D341Med (cell line): ENCODE measurements at places on chromosomes 7 and 10.

DNA sequence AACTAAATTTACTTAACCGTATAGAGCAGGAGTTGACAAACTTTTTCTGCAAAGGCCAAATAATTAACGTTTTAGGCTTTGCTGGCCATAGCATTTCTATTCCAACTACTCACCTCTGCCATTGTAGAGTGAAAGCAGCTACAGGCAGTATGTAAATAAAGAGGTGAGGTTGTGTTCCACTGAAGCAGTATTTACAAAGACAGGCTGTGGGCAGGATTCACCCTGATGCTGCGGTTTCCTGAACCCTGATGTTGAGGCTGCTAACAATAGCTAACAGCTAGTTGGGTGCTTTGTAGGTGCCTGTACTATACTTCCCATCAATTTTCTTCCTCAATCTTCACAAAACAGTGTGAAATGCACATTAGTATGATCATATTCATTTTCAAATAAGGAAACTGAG, 47.0 kb upstream of the LAMB1 start:
- DNase-seq = no peak

- DNase-seq = no peak
Measured at GRCh38 chr7:30238721-30239441, 45.5 kb upstream of the ZNRF2 start.

DNA sequence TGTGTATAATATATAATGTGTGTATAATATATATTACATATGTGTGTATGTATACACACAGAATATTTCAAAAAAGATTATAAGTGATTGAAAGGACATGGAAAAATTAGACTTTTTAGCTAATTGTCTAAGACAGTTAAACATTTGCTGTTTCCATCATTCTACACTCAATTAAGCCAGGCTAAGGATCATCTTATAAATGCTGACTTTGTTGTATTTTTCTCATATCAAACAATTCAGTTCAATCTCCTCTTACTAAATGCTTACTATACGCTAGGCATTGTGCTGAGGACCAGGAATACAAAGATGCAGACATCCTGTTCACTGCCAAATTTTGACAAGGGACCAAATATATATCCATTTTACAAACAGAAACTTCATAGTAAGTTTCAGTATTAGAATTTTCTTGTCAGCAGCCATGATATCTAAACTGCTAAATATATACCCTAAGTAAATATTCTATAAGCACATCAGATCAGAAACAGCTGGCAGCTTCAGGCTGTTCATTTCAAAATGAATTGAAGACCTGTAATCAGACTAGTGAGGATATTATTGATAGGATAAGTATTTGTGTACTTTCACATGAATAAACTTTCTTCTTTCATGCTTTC, 10.3 kb upstream of the LRRN3 start:
- no peak for DNase-seq

- no peak for DNase-seq
Measured at GRCh38 chr7:45013465-45013967, 13.5 kb downstream of the CCM2 start.

DNA sequence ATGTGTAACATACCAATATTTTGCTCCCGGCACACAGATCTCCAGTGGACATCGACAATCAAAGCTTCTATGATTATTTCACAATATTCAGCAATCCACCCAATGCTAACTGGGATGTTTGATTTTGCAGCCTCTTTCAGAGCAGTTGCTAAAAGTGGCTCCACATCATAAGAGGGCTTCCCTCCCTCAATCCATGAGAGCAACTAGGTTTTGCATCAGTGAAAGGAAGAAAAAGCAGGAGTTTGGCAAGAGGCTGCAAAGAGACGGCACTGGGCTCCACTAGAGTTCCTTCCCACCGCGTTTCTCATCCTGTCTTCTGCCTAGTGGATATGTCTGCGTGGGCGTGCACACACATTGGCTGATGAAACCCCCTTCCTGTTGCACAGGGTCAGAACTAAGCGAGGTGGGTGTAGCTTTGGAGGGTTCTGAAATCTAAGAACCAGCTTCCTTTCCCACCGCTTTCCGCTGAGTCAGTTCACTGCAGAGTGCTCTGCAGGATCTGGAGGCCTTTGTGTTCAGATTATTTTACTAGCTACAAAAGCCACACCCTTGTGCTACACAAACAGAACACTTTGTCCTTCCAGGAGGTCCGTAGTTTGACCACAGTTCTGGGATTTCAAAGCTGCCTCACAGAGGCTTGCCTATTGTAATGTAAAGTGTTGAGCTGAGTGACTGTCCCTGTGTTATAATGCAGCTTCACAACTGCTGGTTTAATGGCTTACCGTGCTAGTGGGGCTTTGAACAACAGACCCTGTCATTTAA, 28.1 kb downstream of the ARL4A start:
- no peak for DNase-seq

GRCh38 chr10:51344371-51344770, 270.1 kb downstream of the PRKG1 start:
- no peak for DNase-seq

DNA sequence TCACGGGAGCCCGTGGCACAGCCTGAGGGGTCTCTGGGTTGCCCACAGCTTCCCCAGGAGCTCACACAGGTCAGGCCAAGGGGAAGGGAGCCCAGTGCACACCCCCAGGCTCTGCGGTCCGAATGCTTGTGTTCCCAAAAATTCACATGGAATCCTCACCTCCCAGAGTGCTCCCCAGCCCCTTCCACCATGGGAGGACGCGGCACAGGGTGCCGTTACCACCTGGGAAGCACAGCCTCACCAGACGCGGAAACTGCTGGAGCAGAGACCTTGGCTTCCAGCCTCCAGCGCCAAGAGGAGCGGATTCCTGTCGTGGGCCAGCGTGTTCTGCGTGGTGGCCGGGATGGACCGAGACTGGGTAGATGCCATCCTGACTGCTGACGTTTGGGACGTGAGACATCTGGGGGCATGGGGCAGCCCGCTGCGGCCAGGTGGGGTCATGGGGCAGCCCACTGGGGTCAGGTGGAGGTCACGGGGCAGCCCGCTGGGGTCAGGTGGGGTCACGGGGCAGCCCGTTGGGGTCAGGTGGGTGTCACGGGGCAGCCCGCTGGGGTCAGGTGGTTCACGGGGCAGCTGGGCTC, 149.4 kb downstream of the WDR37 start:
- DNase-seq = peak; percentile 22

DNA sequence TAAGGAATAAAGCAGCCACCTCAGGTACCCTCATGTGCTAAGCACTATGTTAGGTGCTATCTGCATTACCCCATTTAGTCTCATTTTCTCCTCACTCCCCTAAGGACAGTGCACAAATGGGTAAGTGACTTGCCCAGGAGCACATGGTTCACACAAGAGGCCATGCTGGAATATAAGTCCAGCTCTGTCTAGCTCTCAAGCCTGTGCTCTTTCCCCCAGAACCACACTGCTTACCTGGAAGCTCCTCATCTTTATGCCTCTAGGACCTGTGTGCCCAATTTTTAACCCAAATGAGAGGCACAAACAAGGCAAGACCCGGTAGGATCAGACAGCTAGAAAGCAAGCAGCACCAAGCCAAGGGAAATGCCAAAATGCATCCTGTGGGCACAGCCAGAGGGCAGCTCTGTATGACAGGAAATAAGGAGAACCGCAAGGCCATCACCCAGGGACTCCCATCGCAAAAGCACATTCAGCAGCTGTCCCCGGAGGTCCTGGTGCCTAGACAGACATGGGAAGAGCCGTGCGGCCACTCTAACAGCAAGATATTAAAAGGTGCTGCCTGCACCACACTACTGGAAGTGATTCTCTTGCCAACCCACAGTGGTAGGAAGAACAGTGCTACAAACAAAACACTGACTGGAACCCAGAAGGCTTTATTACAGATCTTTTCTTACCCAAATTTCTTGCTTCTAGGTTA, 88.1 kb downstream of the GSAP start:
- DNase-seq = no peak

- DNase-seq = no peak
Measured at GRCh38 chr10:130036296-130037065, 72.4 kb upstream of the EBF3 start.

GRCh38 chr10:103783681-103784080, 71.7 kb downstream of the SH3PXD2A start:
- DNase-seq = no peak

DNA sequence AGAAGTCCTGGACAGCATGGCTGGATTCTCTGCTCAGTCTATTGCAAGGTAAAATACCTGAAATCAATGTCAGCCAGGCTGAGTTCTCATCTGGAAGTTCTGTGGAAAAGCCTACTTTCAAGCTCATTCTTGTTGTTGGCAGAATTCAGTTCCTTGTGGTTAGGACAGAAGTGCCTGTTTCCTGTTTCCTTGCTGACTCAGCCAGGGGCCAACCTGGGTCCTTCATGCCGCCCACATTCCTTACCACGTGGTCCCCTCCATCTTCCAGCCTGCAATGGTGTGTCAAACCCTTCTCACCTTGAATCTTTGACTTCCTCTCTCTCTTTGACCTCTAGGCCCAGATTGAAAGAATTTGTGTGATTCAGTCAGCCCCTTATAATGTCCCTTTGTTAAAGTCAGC, 197.1 kb upstream of the STK17A start:
- no peak for DNase-seq

DNA sequence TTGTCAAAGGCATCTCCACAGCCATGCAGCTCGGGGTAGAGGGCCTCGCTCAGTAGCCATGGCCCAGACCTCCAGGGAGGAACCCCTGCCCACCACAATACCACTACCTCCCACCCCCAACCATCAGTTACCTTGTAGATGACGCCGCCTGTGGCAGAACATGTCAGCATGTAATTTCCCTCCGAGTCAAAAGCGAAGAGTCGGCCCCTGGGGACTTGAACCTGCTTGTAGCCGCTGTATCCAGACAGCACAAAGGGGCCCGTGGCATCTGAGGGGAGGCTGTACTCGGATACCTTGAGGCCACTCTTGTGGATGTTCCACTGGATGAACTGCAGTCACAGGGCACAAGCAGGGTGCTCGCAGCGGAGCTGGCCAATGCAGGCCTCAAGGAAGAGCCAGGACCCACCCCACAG, 16.3 kb upstream of the CYREN start:
- no peak for DNase-seq

GRCh38 chr10:29026065-29026797, 262.6 kb upstream of the LYZL1 start:
- no peak for DNase-seq

DNA sequence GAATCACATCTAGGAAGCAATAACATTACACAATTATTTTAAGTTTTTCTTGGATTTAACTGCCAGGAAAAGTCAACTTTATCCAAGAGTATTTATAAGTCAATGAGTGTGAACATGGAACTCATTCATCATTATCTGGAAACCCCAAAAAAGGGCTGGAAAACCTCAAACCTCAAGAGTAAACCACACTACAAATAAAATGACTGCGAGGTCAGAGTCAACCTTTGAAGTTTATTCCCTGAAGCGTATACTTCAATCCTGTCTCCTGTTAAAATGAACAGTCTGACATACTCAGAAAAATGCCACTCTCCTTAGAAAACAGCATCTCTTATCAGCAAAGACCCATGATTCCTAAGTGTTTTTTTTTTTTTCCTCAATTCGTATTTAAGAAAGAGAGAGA, 86.5 kb downstream of the RELN start:
- no peak for DNase-seq

GRCh38 chr7:134427896-134428295, 31.0 kb downstream of the AKR1B1 start:
- no peak for DNase-seq

GRCh38 chr7:110130669-110131068, 960.3 kb upstream of the LRRN3 start:
- DNase-seq = no peak

GRCh38 chr10:6025683-6026255, 36.4 kb downstream of the IL2RA start:
- DNase-seq = no peak

DNA sequence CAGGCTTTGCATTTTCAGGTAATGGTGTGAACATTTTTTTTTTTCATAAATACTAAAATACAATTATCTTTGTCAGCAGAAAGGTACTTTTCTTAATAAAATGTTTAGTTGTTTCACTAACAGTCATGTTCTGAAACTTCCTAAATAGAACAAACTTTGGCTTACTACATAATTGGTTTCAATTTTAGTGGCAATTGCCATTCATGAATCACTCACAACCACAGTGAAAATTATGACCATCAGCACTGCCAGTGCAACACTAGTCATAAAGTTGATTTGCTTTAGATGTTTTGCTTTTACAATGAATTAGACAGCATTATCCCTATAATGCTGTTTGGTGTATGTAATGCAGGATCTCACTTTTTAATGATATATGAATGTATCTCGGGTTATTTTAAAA, 297.6 kb upstream of the PLXDC2 start:
- no peak for DNase-seq

- no peak for DNase-seq
Measured at GRCh38 chr7:132083126-132083525, 493.1 kb downstream of the PLXNA4 start.

- no peak for DNase-seq
Measured at GRCh38 chr7:24956021-24956420, 24.0 kb downstream of the OSBPL3 start.

- DNase-seq = peak; percentile 47
Measured at GRCh38 chr7:80411621-80412020, 100.2 kb downstream of the GNAT3 start.

GRCh38 chr7:134828361-134828760, 48.9 kb downstream of the CALD1 start:
- DNase-seq = no peak

DNA sequence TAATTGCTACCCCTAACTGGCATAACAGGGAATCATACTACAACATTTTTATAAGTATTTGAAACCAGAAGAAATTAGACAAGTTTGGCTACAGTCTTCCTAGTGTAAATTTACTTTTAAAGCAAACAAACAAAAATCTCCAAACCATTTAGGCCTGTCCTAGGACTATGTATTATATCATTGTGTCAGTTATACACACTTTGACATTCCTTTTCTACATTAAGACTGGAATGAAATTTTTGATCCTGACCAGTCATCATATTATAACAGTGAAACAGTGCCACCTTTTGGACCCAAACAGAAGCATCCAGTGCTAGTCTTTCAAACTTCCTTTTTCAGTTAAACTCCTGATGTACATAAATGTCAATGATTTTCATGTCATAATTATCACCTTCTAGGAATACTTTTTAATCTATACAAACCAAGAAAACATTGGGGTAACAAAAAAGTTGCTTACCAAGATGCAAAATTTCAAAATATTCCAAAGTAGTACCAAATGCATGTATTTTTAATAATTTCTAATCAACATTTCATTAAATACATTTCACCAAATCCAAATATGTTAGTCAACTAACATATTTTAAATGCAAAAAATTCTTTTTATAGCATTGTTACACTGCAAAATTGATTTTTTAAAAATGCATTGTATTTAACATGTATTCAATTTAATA, 75.7 kb downstream of the IMMP2L start:
- peak; percentile 36 for DNase-seq

- no peak for DNase-seq
Measured at GRCh38 chr10:34154383-34154900, 660.7 kb downstream of the PARD3 start.

DNA sequence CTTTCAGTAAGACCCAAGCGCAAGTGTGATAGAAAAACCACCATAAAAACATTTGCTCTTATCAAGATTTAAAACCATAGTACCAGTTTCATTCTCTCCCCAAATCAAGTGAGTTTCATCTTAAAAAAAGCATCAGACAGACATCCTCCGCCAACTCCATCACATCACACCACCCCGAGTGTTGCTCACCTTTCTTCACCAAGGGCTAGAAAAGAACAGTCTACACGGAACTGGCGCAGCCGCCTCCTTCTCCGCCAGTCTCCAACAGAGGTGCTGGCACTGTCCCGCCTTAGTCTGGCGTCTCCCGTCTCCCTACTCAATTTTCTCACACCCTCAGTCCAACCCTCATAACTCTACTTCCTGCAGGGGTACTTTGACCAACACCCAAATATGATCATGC, 46.9 kb upstream of the WIPI2 start:
- DNase-seq = no peak
